ENCODE measurements at places on chromosomes 12 and 14.

DNA sequence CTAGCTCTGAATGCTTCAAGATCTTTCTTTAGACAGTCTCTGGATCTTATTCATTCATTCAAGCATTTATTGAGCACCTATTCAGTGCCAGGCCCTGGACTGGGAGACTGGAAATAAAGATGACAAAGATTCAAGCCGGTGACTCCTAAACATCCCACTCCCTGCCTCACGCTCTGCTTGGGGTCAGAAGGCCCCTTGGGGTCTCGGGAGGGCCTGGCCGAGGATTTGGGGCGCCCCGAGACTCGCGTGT lies 224 bp upstream of the DTX1 start:
- DNase-seq, result no peak

DNA sequence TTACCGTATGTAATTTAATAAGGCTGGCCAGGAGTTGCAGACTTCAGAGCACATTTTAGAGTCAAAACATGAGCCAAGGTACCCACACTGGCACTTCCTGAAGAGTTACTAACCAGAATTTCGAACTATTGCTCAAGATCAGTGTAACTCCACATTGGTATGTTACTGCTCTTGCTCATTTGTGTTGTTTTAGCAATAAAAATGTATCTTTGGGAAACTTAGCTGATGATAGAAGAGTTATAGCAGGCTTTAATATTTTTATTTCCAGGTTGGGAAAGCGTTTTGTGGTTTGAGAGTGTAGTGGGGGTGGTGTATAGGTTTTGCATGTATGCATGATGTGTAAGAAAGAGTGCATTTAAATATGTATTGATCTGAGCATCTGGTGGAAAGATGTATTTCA lies 96.6 kb downstream of the SCN8A start:
- DNase-seq, result no peak

DNA sequence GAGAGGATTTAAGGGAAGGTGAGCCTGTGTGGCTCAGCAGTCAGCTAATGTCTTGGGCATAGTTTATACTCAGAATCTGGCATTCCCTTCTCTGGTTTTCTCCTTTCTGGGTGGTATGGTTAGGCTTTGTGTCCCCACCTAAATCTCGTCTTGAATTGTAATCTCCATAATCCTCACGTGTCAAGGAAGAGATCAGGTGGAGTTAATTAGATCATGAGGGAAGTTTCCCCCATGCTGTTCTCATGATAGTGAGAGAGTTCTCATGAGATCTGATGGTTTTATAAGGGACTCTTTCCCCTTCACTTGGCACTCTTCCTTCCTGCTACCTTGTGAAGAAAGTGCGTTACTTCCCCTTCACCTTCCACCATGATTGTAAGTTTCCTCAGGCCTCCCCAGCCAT lies 169.8 kb upstream of the PELI2 start:
- no peak for DNase-seq

DNA sequence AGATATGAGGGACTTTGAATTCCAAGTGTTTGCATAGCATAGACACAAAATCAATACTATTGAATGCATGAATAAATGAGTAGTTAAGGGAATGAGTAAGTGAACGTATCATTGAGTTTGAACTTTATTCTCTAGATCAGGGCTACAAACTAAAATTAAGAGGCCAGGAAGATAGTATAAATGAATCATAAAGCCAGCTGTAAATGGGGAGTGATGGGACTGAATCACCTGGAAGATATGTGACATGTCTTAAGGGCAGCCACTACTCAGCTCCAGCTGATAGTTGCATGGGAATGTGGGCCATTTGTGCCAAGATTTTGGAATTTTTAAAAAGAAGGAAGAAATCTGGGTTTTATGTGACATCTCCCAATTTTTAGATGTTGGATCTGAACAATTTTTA lies 229.9 kb downstream of the AKAP6 start:
- DNase-seq, result no peak

GRCh38 chr12:101441461-101442224 lies 33.5 kb upstream of the SPIC start:
- DNase-seq, result no peak
